ENCODE measurements at places on chromosomes 2 and 18.

GRCh38 chr2:241561832-241562231, 3.3 kb downstream of the BOK start:
- DNase-seq = peak; percentile 45

- no peak for DNase-seq
Observed at GRCh38 chr2:207148020-207148419, 17.7 kb downstream of the KLF7 start.

DNA sequence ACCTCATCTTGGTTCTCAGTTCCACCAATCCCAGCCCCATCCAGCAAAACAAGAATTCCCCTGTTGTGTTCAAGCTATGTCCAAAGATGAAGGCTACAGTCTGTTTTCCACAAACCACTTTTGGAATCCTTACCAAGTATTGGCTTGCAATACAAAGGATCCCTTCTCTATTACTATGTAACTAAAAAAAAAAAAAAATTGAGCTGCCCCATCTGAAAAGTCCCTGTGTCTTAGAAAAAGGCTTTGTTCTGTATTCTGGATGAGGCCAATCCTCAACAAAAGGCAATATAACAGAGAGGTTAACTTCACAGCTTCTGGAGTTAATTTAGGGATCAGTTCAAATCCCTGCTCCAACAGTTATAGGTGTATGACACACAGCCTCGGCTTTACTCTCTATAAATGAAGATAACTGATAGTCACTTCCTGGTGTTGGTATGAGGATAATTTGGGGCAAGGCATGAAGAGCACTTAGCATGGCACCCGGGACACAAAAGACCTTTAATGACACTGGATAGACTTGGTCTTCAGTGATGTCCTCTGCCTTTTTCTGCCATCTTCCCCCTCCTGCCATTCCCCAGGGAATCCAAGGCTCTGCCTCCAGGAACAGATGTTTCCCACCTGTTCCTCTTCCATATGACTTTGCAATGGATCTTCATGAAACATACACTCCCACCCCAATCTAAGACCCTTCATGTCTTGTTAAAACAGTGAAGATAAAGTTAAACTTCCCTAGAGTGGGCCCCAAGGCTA, 61.2 kb upstream of the ATL2 start:
- DNase-seq = no peak

DNA sequence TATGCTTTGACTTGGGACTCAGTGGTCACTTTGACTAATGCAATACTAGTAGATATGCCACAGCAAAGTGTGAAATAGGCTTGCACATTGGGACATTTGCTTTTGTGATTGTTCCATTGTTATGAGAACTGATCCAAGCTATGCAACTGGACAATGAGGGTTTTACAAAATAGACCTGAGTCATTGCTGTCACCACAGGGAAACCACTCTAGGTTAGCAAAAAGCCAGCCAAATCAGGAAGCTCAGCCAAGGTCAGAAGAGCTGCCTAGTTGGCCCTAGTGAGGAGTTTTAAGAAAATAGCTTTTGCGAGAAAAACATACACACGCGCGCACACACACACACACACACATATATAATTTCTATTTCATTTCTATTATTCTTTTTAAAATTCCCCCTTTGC, 452.4 kb upstream of the CDH7 start:
- no peak for DNase-seq

DNA sequence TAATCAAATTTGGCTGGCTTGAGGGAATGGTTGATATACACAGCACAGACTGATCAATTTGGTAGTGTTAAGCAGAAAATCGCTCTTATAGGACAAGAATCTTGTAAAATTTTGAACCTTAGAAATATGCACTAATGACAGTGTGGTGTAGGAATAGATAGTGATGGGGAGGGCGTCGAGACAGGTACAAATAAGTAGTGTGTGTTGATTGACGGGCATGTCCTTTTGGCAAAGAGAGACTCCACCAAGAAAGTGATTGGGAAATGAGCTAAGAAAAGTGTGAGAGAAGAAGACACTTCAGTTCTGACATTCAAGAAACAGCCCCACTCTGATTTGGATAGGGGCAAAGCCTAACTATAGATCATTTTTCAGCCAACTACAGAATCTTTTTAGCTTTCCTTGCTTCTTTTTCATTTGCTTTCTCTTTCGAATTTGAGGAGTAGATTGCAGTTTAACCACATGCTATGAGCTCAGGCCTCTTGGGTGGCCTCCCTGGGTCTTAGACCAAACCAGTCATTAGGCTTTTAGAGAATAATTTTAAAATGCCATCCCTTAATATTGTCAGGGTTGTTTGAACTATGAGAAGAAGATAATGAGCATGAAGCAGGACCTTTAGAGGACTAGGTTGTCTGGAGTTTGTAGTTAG, 127.1 kb downstream of the CERS6 start:
- no peak for DNase-seq
